ENCODE measurements at places on chromosomes 16 and 17.

GRCh38 chr16:2457267-2457666, 2.6 kb upstream of the TEDC2 start:
- DNase-seq, result no peak

- DNase-seq, result no peak
Observed at GRCh38 chr17:50213026-50214022, 11.9 kb upstream of the COL1A1 start.

GRCh38 chr16:30669903-30670824, 11.9 kb downstream of the FBRS start:
- DNase-seq, result no peak

DNA sequence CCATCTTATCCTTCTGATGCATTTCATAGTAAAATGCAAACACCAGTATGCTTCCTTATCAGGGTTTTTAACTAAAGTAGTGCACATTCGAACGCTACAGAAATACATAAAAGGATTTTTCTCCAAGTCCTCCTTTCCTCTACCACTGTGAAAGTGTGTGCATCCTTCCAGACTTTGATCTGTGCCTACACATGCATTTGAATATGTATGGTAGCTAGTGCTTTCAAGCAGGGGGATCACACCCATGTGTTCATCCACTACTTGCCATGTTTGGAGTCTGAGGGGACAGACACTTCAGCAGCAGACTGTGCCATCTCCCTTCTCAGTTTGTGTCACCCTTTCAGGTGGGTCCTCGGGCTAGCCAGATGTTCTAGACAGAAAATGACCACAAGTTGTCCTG, 14.9 kb downstream of the LDHD start:
- no peak for DNase-seq

GRCh38 chr16:59242556-59242955, 508.4 kb upstream of the GOT2 start:
- no peak for DNase-seq

- DNase-seq, result no peak
Observed at GRCh38 chr17:42169351-42169750, 11.6 kb downstream of the KCNH4 start.

DNA sequence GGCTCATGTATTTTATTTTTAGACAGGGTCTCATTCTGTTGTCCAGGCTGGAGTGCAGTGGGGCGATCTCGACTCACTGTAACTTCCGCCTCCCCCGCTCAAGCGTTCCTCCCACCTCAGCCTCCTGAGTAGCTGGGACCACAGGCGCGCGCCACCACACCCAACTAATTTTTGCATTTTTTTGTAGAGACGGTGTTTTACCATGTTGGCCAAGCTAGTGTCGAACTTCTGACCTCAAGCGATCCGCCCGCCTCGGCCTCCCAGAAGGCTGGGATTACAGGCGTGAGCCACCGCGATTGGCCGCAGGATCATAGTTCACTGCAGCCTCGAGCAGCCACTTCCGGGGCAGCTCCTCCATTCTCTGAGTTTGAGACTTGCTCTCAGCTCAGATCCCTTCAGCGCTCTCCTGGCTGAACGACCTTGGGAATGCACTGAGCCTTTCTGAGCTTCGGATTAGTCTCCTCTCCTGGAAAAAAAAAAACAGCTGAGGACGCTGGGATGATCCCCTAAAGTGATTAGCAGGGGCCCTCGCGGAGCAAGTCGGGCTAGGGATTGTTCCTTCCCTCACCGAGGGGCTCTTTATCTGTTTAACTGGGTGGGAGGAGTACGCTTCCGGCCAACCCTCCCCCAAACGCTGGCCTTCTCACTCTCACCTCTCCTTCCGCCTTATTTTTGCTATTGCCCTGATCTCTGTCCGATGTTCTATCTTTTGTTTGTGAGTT, 1.1 kb upstream of the PKMYT1 start:
- DNase-seq, result no peak

- peak; percentile 80 for DNase-seq
Observed at GRCh38 chr16:69481901-69482341, 57.5 kb downstream of the CYB5B start.

DNA sequence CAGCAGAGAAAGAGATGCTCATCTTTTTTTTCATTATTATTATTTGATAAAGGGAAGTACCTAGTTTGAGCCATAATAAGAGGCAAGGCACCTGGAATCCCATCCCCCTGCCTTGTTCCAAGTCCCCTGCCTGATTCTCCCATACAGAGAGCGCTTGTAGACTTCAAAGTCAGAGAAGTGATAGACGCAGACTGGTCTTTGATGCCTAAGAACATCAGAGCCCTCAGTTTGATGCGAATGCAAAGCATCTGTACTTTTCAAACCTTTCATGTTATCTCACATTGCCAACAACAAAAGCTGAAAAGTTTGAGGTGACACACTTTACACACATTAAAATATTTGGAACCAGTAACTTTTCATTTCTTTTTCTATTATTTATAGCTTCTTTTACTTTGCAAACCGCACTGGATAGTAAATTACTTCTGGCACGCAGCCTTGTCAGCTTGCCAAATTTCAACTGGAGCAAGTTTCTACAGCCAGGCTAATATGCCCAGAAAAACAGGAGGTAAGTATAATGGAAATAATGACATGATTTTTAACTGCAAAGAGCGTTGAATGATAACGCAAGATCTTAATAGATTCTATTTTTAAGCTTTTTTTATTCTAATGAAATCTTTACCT, 5.9 kb upstream of the UTP6 start:
- DNase-seq, result no peak

DNA sequence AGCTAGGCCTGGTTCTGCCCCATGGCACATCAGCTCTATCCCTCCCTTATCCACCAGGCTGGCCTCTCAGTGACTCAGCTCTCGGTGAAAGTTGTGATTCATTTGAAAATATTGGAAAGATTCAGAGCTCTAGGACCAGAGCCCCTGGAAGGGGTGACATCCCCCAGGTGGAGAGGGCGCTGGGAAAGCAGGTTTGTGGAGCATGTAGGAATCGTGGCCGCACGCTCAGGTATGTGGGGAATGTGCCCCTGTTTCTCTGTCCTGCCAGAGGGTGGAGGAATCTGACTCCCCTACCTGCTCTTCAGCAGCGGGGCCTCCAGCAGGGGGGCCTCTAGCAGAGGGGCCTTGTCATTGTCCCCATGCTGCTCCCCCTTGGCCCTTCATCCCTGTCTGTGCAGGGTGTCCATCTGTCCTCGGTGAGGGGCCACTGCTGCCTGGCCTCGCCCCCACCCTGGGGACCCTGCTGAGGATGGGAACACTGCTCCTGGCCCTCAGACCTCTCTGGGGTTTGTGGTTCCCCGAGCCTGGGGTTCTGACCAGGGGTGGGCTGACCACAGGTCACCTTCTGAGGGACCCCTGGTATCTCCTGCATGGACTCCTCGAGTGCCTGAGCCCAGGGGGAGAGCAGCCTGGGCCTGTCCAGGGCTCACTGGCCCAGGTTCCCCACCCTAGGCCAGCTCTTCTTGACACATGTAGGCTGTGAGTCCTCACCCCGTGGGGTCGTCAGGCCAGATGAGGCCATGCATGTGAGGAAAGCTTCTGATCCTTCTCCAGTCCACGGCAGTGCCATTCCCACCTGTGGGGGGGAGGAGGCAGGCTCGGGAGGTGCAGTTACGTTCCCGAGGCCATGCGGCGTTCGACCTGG, 47.5 kb downstream of the NT5M start:
- no peak for DNase-seq

GRCh38 chr16:3158510-3159314, 23.9 kb downstream of the ZNF213 start:
- DNase-seq, result no peak

- no peak for DNase-seq
Observed at GRCh38 chr17:10741416-10742135, 11.8 kb upstream of the TMEM220 start.

DNA sequence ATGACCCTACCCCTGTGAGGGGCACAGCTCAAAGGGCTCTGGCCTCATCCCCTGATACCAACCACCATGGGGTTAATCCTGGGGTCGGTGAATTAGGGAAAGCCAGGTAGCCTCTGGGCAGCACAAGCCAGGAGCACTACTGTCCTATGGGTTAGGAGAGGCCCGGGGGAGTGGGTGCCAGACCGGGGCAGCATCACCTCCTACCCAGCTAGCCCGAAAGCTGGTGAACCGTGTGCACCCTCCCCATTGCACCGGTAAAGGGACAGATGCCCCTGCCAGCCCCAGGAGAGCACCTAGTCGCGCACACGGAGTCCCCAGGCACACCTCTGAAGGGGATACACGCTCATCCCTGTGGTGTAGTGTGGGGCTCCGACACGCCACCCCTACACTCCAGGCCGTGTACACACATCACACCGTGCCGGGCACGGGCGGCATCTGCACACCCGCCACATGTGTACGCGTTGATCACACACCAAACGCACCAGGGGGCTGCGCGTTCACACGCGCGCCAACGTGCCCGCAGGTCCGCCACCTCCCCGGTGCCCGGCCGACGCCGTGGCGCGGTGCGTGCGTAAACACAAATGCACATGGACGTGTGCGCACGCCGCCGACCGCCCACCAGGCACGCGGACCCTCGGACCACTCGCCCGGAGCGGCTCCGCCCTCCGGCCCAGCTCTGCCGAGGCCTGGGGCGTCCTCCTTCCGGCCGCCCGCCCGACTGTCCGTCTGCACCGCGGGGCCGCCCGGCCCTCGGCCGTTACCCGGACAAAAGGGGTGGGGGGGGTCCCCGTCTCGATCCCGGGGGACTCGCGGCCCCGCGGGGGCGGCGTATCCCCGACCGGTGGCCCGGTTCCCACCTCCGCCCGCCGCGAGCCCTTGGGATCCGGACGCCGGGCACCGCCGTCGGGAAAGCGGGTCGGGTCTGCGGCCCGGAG, 785 bp downstream of the UBALD1 start:
- DNase-seq, result no peak

DNA sequence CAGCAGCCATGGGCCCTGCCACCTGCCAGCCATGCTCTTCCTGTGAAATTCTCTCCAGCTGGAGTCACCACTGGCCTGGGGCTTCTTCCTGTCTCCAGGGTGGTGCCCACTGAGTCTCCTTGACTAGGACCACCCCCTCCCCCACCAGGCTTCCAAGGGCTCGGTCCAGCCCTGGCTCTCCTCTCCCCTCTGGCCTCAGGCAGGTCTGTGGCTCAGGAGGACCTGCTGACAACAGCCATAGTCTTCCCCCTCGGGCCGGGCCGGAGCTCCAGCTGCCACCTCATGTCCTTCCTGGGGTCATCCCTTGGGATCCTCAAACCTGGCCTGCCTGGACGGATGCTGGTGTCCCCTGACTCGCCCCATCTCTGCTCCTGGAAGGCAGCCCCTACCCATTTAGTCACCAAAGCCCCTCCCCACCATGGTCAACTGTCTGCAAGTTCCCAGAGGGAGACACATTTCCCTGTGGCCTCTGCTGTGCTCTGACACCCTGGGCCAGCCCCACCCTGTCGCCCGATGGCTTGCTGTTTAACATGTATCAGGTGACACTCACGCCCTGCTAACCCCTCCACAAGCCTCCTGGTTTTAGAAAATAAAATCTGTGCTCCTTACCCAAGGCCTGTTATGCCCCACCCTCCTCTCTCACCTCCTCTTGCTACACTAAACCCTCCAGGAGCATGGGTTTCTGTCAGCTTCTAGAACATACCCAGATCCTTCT, 186.2 kb downstream of the RBFOX3 start:
- DNase-seq, result no peak

DNA sequence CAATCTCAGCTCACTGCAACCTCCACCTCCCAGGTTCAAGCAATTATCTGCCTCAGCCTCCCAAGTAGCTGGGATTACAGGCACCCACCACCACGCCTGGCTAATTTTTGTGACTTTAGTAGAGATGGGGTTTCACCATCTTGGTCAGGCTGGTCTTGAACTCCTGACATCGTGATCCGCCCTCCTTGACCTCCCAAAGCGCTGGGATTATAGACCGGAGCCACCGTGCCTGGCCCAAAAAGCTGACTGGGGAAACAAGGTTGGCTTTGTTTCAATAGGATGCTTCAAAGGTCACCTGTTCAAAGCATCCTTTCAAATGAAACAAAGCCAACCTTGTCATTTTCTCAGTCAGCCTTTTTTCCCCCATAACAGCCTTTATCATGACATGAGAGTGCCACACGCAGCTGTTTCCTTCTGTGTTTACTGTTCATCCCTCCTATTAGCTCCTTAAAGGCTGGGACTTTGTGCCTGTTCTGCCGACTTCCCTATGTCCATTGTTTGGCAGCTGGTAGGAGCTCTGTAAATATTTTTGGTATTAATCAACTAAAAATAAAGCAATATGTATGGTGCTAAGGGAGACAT, 51.1 kb downstream of the ADAMTS18 start:
- no peak for DNase-seq

DNA sequence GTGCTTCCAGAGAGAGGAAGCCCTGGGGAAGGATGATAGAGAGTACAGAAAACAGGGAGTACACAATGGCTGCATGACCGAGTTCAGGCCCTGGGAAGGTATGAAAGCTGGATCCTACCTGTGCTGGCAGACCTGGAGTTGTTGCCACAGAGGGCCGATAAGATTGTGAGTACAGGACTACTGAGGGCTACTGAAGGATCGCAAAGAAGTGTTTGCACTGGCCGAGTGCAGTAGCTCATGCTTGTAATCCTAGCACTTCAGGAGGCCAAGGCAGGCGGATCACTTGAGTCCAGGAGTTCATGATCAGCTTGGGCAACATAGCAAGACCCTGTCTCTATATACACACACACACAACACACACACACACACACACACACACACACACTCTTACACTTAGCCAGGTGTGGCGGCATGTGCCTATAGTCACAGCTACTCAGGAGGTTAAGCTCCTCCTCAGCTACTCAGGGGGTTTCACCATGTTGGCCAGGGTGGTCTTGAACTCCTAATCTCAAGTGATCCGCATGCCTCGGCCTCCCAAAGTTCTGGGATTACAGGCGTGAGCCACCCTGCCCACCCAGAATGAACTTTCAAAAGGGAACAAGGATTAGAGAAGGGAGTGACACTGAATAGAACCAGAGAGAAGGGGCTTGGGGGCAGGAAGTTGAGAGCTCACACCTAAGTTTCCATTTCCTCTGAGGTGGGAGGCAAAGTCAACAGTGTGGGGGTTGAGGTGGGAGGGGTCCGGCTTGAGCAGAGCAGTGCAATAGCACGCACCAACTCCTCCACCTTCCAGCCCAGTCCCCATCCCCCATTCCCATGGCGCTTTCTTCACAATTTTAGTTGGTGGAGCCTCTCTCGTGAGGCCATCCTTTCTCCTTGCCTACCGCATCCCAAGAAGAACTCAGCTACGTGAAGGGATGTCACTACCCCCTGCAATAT, 7.5 kb downstream of the SCIMP start:
- DNase-seq, result no peak

GRCh38 chr16:66359012-66359411, 7.5 kb upstream of the CDH5 start:
- no peak for DNase-seq

DNA sequence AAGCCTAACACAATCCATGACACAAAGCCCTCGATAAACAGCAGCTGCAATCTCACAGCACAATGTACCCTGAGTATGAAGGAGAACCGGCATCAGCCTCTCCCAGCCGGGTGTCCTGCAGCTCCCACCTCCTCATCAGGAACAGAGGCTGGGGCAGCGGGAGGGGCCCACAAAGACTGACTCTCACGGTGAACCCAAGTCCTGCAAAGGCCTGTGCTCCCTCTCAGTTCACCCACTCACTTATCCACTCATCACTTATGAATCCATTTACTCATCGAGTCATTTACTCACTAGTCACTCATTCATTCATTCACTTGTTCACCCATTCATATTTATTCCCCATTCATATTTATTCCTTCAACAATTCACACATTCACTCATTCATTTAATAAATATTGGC, 11.6 kb downstream of the ZNF423 start:
- DNase-seq, result no peak
